HT1080 (cell line): ENCODE measurements at places on chromosomes 5 and 9. TPM values are rescaled to one million over a fixed set of nuclear protein-coding genes. Genes with fewer than 3 reads are reported as not detected.
A peak's percentile ranks its signal among the peaks of the same experiment; 100 is the strongest.

DNA sequence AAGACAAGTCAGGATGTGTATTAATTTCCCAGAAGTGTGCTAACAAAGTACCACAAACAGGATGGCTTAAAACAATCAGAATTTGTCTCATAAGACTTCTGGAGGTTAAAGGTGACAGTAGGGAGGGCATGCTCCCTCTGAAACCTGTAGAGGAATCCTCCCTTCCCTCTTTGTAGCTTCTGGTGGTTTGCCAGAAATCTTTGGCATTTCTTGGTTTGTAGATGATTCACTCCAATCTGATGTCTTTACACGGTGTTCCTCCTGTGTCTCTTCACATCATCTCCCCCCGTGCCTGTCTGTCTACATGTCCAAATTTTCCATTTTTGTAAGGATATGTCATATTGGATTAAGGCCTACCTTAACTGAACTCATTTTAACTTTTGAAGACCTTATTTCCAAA lies 471.5 kb downstream of the ZNF608 start:
- peak; percentile 28 for DNase-seq

DNA sequence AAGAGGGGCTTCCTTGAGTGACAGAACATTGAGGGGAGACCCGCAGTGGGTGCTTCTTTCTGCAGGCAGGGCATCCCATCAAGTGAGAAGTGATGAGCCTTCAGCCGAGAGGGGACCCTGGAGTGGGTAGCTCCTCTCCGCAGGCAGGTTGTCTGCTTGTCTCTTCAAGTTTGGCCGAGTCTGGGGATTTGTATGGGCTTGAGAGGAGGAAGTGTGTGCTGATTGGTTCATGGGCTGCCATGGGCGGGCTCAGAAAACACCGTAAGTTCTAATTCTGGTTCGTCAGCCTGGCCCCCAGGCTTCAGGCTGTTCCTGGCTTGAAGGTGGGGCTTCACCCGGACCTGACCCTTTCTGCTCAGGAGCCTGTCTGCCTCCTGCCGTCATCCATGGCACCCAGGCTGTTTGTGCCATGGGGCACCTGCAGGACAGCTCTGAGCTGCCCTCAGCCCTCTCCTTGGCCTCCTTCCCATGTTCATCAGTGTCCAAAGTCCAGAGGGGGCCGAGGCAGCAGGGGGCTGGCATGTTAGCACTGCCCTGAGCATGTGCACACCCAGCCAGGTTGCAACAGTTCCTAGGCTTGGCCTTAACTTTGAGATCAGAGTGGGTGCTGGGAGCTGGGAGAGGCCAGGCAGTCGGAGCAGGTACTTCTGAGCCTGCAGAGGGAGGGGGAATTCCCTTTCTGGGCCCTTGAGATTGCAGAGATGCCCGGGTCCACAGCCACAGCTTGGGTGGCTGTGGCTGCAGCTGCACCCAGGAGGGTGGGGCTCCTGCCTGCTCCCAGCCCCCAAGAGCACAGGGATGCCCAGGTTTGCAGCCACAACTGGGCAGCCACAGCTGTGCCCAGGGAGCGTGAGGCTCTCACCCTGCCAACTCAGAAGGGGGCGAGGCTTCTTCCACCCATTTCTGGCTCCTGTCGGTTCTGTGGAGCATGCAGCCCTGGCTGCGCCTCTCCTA lies 13.5 kb upstream of the DHFR start:
- DNase-seq, result no peak

The NSD1 gene
- total RNA-seq, result 14.3 and 18.3 TPM in 2 replicates

DNA sequence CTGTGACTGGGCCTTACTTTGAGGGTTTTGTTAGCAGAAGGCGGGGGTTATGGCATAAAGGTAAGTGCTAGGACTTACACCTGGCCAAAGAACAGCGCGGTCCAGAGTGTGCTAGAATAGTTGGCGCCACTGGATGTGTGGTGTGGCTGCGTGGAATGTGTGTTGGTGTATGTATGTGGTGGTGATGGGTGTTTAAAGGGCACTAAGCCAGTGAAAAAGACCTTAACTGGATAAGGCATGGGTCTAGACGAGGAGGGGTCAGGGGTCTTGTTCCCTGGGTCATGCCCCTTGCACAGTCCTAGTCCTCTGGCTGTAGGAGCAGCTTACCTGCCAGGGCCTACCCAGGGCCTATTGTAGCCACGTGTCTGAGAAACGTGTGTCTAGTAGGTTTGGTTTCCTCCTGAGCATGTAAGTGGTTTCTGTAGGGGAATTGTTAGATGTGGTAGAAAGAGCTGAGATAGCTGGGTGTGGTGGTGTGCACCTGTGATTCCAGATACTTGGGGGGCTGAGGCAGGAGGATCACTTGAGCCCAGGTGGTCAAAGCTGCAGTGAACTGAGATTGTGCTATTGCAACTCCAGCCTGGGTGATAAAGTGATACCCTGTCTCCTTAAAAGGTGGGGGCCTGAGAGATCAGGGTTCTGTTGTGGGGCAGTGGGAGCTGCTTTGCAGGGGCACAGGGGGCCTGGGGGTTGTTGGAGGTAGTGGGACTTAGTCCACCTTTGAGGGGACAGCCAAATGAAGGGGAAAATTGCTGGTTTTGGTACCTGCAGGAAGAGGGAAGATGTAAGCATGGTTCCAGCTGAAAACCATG lies 55.2 kb downstream of the HSPA4 start:
- DNase-seq, result no peak

- no peak for DNase-seq
These were observed 601.4 kb upstream of the TLE4 start for GRCh38 chr9:78970375-78970774.

GRCh38 chr9:32698706-32699277 lies 63.3 kb upstream of the TAF1L start:
- DNase-seq, result peak; percentile 11

- DNase-seq, result no peak
These were observed 85.8 kb downstream of the PHAX start for GRCh38 chr5:126686451-126687126.

DNA sequence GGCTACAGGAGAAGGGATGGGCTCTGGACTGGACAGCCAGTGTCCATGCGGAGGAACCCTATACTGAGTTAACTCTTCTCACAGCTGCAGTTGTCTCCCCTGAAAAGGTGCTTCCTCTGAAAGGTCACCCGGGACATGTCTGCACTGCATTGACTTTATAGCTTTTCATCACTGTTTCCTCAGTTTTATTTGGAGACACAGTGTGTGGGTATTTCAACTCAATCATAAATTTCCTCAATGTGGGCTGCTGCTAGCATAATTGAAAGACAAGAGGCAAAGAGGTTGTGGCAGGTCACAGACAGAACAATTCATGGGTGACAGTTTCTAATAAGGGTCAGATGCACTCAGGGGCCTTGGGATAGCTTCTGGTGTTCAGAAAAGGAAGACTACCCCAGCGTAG lies 336.8 kb downstream of the KDM4C start:
- no peak for DNase-seq
